Hepatocyte (in vitro differentiated cells): ENCODE measurements at places on chromosomes 13 and 19. TPM values are rescaled to one million over a fixed set of nuclear protein-coding genes. Genes with fewer than 3 reads are reported as not detected.

The TLE6 gene
- 1.2 and 3.9 TPM in 2 replicates for polyA plus RNA-seq

The LILRB4 gene
- polyA plus RNA-seq, result not detected in 2 replicates

The LILRA2 gene
- polyA plus RNA-seq, result not detected in 2 replicates

The LYPD3 gene
- 13.2 and 13.5 TPM in 2 replicates for polyA plus RNA-seq

The ZNF135 gene
- polyA plus RNA-seq, result 4.3 and 5.0 TPM in 2 replicates

The PRKCG gene
- polyA plus RNA-seq, result 0.18 and 0.68 TPM in 2 replicates

The TPTE2 gene
- not detected in 2 replicates for polyA plus RNA-seq

The ACP7 gene
- 0.13 and 0.21 TPM in 2 replicates for polyA plus RNA-seq

The PSG1 gene
- polyA plus RNA-seq, result not detected in 2 replicates

The CSNK1A1L gene
- polyA plus RNA-seq, result not detected in 2 replicates

DNA sequence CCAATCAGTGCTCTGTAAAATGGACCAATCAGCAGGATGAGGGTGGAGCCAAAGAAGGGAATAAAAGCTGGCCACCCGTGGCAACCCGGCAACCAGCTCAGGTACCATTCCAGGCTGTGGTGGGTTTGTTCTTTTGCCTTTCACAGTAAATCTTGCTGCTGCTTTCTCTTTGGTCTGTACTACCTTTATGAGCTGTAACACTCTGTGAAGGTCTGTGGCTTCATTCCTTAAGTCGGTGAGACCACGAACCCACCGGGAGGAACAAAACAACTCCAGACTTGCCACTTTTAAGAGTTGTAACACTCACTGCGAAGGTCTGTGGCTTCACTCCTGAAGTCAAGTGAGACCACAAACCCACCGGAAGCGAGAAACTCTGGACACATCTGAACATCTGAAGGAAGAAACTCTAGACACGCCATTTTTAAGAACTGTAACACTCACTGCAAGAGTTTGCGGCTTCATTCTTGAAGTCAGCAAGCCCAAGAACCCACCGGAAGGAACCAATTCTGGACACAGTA is 16.5 kb upstream of the SPACA6 start:
- H3K4me1 ChIP-seq, result no peaks in the 10 kb centered on the region
- H3K27ac ChIP-seq, result no peak overlapping the region
- DNase-seq, result no peak

DNA sequence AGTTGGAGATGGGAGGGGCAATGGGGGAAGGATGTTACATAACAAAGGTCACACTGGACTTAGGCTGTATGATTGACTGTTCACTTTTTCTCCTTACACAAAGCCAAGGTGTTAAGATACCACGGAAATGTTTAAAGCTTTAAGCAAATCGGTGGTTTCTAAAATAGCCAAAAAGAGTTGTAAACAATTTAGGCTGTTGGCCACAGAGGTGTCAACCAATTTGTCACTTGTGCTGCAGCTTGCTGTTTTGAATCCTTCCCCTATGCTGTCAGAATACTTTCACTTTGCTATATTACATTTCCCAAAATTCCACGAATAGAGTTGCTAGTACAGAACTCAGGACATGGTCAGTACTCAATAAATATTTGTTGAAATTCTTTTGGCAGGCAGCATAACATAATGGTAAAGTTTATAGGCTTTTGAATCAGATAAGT is 149.3 kb downstream of the VWA8 start:
- no peaks in the 10 kb centered on the region for H3K4me1 ChIP-seq
- no peaks in the 10 kb centered on the region for H3K27me3 ChIP-seq
- H3K27ac ChIP-seq, result no peak overlapping the region

DNA sequence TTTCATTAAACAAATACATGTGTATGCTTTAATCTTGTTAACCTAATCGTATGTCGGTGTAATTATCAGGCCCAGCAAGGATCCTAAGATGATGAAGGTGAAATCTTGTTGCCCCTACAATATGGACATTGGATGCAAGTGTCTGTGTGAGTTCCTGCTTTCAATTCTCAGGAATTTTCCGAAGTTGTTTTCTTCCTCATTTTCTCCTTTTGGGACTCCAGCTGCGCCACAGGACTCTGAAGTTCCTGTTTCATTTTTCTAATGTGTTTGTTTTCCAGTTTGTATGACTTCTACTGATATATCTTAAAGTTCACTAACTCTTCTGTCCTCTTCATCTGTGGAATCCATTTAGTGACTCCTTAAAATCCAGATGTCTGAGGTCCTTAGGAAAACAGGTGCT is 11.9 kb upstream of the OR7D2 start:
- H3K4me1 ChIP-seq, result no peaks in the 10 kb centered on the region
- no peak for DNase-seq
- H3K27me3 ChIP-seq, result no peaks in the 10 kb centered on the region
- no peak overlapping the region for H3K27ac ChIP-seq
- no peaks in the 10 kb centered on the region for H3K36me3 ChIP-seq

- H3K4me3 ChIP-seq, result no peak overlapping the region
- H3K27me3 ChIP-seq, result no peaks in the 10 kb centered on the region
- H3K27ac ChIP-seq, result no peak overlapping the region
- no peak for DNase-seq
- H3K36me3 ChIP-seq, result no peaks in the 10 kb centered on the region
Observed at GRCh38 chr19:6925801-6926751, 38.7 kb downstream of the ADGRE1 start.

GRCh38 chr13:77832339-77833100 is 86.1 kb downstream of the EDNRB start:
- no peaks in the 10 kb centered on the region for H3K36me3 ChIP-seq
- peak overlapping the region; percentile 67 for H3K27ac ChIP-seq
- peaks cover 5% of the 10 kb centered on the region for H3K4me1 ChIP-seq
- H3K4me3 ChIP-seq, result no peak overlapping the region
- no peak for DNase-seq

DNA sequence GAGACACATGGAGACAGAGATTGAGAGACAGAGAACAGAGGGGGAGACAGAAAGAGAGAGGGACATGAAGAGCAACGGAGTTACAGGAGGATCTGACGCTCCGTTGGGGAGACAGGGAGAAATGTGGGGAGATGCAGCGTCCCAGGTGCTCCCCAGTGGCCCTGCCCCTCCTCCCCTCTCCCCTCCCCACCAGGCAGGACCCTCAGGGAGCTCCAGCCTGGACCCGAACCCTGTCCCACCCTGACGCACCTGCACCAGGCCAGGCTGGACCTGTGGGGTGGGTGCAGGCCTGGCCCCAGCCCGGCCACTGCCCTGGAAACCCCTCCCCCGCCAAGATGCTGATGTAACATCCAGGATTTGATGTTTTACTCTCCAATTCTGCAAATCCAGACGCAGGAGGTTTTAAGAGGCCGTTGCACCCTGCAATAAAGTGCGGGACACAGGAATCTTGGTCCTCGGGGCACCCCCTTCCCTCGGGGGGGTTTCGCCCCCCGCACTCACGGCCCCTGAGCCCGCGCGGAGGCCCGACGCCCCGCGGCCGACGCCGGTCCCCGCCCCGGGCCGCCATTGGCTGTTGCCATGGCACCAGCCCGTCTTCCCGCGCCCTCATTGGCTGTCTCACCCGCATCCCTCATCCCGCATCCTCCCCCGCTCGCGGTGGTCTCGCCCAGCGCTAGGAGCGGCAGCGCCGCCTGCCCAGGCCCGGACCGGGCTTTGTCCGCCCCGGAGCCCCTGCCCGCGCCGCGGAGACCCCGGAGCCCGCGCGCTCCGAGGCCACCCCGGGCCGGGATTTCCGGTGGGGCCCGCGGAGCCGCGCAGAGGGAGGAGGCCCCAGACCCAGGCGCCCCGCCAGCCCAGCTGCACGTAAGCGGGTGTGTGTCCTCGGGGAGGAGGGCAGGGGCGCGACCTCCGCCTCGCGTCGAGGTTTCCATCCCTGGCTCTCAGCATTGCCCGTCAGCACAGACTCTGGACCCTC is at the start of gene APC2:
Gene APC2 (plus strand): TSS at position 655 of the 976 bp plus-strand sequence. CDS start 2,881 bp downstream, outside the sequence.
- H3K27ac ChIP-seq, result no peak within 1 kb of the TSS
- peaks cover 9% of the 10 kb centered on the region for H3K4me1 ChIP-seq
- H3K36me3 ChIP-seq, result no peaks in the 10 kb centered on the region
- DNase-seq, result peak; percentile 49
- H3K4me3 ChIP-seq, result no peak within 1 kb of the TSS

- H3K4me3 ChIP-seq, result no peak overlapping the region
- no peaks in the 10 kb centered on the region for H3K27me3 ChIP-seq
- peaks cover 6% of the 10 kb centered on the region for H3K4me1 ChIP-seq
- DNase-seq, result no peak
- H3K36me3 ChIP-seq, result no peaks in the 10 kb centered on the region
Observed at GRCh38 chr13:110425444-110425780, 118.3 kb downstream of the COL4A2 start.

- DNase-seq, result no peak
- no peak overlapping the region for H3K27ac ChIP-seq
- H3K36me3 ChIP-seq, result no peaks in the 10 kb centered on the region
Observed at GRCh38 chr19:51375504-51376221, 3.2 kb upstream of the NKG7 start.

DNA sequence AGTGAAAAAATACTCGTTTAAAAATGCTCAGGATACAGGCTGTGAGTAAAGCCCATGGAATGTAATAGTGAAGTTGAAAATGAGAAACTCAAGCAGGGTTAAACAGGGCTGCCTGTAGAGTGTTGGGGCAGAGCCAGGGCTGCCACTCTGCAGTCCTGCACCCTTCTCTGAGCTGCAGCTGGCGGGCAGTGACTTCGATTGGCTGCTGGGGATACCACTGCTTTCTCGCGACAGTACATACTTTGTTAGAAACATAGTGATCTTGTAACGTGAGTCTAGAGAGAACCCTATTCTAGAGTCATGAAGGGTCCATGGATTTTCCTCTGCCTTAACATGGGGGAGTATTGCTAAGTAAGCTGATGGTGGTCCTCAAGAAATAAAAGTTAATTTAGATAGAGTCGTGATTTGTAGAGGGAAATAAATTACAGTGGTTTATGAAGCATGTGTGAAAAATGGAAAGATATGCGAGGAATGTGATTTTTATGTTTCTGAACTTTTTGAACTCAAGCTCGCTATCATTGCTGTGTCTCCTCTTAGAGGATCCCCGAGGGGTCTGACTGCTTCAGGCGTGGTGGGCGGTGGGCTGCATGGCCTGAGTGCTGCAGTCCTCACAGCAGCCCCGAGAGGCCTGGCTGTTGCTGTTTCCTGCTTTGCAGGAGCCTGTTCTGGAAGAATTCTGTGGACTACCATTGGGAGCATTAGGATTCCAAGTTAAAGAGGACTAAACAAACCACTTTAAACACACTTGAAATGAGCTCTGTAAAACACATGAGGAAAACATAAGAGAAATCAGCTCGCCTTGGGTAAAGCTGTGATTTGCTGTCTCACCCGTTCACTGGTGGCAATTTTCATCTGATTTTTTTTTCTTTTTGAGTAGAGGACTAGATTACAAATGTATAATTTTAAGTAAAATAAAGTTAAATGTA is 95.7 kb downstream of the ARHGEF7 start:
- H3K27me3 ChIP-seq, result no peaks in the 10 kb centered on the region
- H3K27ac ChIP-seq, result peak overlapping the region; percentile 41
- H3K4me1 ChIP-seq, result peaks cover 26% of the 10 kb centered on the region
- H3K4me3 ChIP-seq, result no peak overlapping the region
- H3K36me3 ChIP-seq, result no peaks in the 10 kb centered on the region
- DNase-seq, result peak; percentile 51

GRCh38 chr13:69903081-69903480 is 204.5 kb upstream of the ATXN8OS start:
- H3K27ac ChIP-seq, result no peak overlapping the region
- no peak for DNase-seq
- H3K4me3 ChIP-seq, result no peak overlapping the region

GRCh38 chr19:40302224-40303011 is 17.3 kb upstream of the AKT2 start:
- no peaks in the 10 kb centered on the region for H3K27me3 ChIP-seq
- H3K4me3 ChIP-seq, result no peak overlapping the region
- no peaks in the 10 kb centered on the region for H3K36me3 ChIP-seq
- DNase-seq, result no peak
- H3K27ac ChIP-seq, result no peak overlapping the region

- no peak overlapping the region for H3K4me3 ChIP-seq
- DNase-seq, result no peak
- no peaks in the 10 kb centered on the region for H3K27me3 ChIP-seq
- H3K27ac ChIP-seq, result no peak overlapping the region
Observed at GRCh38 chr13:92900446-92900845, 326.2 kb upstream of the GPC6 start.

DNA sequence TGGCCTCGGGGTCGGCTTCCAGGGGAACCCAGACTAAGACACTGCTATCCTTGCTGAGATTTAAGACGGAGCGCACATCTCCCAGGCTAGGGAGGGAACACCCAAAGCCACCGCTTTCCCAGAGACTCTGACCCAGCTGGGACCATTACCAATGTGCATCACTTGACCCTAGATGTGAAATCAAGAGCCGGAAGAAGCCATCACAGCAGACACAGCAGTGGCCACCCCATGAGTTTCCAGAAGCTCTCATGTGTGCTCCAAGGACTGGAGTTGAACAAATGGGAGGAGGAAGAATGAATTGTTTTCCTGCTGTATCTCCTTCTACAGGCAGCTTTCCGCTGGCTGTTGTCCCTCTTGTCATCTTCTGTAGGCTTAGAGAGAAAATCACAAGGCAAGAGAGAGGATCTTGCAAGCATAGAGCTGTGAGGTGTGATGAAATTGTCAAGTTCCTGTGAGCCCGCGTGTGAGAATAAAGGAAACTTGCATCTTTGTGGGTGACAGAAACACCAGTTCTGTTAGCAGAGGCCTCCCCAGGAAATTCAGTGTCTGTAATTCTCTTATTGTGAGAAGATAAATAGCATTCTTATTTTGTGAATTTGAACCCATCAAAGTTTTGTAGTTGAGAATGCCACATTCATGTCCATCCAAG is 711.8 kb downstream of the UQCRFS1 start:
- H3K4me1 ChIP-seq, result peaks cover 3% of the 10 kb centered on the region
- DNase-seq, result no peak
- H3K27me3 ChIP-seq, result no peaks in the 10 kb centered on the region
- no peak overlapping the region for H3K27ac ChIP-seq
